ENCODE measurements at places on chromosomes 16 and 17. TPM values are rescaled to one million over a fixed set of nuclear protein-coding genes. Genes with fewer than 3 reads are reported as not detected.

The TBC1D3C gene
- total RNA-seq, result 6.2 TPM

DNA sequence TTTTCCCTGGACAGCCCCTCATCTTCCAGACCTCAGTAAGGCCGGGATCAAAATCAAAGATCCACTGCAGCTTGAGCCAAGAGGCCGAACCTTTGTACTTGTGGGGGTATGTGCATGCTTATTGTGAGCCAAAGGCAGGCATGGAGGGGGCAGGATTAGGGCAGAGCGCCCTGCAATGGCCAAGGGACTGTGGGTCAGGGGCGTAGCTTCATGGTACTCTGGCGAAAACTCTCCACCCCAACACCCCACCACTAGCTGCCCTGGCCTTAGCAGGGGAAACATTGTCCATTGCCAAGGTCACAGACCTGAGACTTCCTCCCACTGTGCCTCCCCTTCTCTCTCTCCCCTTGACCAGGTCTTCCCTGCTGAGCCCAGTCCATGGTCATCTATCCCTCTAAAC is 90.1 kb downstream of the TMEM132E start:
- no peak for DNase-seq

- no peak for DNase-seq
Observed at GRCh38 chr17:56832446-56832845, 1.3 kb downstream of the C17orf67 start.

DNA sequence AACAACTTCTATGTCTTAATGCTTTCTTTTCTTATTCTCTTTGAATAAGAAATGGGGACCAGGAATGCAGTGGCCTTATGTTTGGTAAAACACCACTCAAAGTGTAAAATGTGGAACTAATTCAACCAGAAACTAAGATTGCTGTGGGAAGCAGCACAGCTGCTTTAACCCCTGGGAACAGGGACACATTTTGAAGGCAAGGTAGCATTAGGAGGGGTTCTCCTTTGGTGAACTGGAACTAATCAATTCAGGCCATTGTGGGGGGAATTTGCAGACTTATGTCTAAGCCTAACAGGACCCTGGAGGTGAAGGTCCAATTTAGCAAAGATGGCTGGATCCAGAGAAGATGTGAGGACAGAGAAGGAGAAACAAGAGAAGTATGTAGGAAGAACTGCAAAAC is 256.1 kb downstream of the ZFHX3 start:
- DNase-seq, result no peak

GRCh38 chr17:82118168-82118814 is 20.3 kb upstream of the FASN start:
- no peak for DNase-seq

The WNT9B gene
- not detected for total RNA-seq

- DNase-seq, result no peak
Observed at GRCh38 chr17:9151091-9151490, 129.8 kb downstream of the NTN1 start.

DNA sequence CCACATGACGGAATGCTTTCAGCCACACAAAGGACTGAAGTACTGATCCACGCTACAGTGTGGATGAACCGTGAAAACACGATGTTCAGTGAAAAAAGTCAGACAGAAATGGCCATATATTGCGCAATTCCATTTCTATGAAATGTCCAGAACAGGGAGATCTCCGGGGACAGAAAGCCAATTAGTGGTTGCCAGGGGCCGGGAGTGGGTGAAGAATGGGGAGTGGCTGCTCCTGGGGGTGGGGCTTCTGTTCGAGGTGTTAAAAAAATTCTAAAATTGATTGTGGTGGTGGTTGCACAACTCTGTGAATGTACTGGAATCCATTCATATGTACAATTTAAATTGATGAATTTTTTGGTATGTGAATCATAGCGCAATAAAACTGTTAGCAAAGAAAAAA is 154.8 kb upstream of the HSBP1 start:
- no peak for DNase-seq

DNA sequence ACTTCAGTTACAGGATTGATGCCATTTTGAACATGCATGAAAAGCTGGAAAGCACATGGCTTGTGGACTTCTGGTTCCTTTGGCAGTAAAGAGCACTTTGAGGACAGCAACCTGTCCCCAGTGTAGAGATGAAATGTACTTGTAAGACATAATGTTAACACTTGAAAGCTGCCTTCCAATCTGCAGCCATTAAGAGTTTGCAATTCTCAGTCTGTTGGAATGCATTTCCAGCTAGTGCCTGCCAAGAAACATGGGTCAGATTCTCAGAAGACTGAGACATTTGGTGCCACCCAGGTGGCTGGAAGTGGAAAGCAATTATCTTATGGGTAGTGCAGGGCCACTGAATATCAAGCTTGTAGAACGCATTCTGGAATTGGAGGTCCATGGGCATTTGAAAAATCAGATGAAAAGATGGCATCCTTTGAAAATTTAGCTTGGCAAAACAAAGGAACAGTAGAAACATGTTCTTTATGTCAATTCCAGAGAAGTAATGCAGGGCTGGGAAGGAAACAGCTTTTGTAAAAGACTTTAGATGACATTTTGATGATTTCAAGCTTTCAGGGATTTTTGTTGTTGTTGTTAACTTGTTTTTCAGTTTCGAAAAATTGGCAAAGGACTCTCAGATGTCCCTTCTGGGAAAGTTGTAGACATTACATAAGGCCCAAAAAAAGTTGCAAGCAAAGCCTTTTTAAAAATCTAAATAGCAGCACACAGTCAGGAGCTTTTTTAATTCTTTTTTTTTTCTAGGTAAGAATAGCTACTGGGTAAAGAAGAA is 147.0 kb downstream of the ABCA8 start:
- no peak for DNase-seq

The KRTAP4-3 gene
- not detected for total RNA-seq

- DNase-seq, result peak; percentile 50
Observed at GRCh38 chr17:73722165-73722564, 77.9 kb upstream of the SDK2 start.

DNA sequence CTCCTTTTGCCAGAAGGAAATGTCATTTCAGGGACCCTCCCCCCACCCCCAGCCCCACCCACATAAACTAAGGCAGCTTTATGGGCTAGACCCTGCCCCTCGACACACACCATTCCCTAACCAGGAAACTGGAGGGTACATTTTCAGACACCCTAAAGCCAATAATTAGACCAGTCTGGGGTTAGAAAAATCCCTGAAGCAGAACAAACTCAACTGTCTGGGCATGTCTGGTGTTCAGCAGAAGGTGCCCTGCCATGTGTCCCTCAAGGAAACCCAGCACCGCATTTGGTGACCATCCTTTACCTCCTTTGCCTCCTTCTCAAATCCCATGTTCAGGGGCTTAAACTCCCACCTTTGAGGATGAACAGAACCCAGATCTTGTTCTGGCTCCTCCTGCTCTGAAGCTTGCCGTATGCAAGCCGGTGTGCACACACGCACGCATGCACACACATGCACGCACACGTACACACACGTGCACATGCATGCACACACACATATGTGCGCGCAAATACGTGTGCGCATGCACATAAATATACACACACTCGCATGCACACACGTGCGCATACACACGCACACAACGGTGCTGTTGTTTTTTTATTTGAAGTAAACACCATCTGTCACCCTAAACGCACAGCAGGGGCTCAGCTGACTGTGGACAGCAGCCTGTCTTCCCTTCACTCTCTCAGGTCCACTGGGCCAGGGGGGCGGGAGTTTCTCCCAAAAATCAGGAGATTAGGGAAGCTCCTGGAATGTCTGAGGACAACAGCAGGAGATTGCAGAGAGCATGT is 156.8 kb upstream of the TNRC6C start:
- DNase-seq, result no peak

The ITPRIPL2 gene
- 1.7 TPM for total RNA-seq

DNA sequence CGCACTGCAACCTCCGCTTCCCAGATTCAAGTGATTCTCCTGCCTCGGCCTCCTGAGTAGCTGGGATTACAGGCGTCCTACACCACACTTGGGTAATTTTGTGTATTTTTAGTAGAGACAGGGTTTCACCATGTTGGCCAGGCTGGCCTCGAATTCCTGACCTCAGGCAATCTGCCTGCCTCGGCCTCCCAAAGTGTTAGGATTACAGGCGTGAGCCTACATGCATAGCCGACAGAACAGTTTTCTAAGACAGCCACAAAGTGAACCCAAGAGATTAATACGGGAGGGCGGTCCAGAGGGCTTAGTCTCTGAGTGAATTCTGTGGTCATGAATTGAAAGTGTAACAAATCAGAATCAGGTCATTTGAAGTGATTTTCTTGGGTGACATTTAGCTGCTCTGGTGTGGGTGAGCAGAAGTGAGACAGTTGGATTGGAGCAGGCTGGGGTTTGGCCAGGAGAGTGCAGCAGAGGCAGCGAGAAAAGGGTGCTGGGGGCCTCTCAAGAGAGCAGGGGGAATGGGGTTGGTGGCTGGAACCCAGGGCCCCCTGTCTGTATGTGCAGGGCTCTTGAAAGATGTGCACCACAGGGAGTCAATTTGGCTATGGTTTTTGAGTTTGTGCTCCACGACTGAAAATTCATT is 231.4 kb upstream of the WSCD1 start:
- DNase-seq, result no peak

DNA sequence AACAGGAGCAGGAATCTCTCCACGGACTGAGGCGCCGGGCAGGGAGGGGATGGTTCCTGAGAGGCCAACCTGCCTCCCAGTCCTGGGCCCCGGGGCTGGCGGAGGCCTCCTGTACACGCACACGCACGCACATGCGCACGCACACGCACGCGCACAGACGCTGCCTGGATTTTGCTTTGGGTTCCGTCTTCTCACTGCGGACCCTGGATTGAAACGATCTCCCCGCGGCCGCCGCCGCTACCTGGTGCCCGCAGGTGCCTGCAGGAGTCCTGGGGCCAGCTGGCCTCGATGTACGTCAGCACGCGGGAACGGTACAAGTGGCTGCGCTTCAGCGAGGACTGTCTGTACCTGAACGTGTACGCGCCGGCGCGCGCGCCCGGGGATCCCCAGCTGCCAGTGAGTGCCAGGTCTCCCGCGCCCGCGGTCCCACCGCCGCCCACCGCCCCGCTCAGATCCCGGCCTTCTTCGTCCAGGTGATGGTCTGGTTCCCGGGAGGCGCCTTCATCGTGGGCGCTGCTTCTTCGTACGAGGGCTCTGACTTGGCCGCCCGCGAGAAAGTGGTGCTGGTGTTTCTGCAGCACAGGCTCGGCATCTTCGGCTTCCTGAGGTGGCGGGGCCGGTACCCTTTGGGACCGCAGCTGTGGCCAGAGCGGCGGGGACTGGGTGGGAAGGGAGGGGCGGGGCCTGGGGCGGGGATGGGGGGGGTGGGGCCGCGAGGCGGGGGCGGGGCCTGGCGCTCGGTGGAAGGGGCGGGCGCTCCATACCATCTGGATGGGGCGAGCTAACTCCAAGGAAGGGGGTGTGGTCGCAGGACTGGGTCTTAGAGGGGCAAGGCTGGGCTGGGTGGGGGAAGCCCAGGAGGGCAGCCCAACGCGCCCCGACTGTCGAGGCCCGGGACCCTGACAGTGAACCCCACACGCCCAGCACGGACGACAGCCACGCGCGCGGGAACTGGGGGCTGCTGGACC is 12.3 kb downstream of the CES4A start:
- peak; percentile 68 for DNase-seq

All from T-cell (primary cell).